ENCODE measurements at places on chromosomes 5 and 9.

DNA sequence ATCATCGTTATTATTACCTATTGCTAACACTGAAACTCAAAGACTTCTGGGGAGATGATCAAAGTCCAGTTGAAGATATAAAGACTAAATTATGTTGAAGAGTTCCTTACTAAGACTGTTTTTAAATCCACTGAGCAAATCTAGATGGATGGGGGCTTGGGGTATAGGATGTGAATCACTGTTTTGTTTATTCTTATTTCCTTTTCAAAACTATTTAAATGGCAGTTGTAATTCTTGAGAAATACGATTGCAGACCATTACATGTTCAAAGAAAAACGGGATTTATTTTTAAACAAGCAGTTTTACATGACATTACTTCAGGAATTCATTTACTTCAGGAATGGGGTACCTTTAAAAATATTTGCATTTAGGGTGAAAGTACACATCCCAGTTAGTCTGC, 4.3 kb downstream of the RASGRF2 start:
- DNase-seq = no peak

GRCh38 chr5:89437450-89438435, 554.8 kb upstream of the MEF2C start:
- no peak for DNase-seq

GRCh38 chr5:174318578-174318977, 273.1 kb downstream of the NSG2 start:
- no peak for DNase-seq

- no peak for DNase-seq
These were observed 7.0 kb upstream of the GBGT1 start for GRCh38 chr9:133170716-133171115.

DNA sequence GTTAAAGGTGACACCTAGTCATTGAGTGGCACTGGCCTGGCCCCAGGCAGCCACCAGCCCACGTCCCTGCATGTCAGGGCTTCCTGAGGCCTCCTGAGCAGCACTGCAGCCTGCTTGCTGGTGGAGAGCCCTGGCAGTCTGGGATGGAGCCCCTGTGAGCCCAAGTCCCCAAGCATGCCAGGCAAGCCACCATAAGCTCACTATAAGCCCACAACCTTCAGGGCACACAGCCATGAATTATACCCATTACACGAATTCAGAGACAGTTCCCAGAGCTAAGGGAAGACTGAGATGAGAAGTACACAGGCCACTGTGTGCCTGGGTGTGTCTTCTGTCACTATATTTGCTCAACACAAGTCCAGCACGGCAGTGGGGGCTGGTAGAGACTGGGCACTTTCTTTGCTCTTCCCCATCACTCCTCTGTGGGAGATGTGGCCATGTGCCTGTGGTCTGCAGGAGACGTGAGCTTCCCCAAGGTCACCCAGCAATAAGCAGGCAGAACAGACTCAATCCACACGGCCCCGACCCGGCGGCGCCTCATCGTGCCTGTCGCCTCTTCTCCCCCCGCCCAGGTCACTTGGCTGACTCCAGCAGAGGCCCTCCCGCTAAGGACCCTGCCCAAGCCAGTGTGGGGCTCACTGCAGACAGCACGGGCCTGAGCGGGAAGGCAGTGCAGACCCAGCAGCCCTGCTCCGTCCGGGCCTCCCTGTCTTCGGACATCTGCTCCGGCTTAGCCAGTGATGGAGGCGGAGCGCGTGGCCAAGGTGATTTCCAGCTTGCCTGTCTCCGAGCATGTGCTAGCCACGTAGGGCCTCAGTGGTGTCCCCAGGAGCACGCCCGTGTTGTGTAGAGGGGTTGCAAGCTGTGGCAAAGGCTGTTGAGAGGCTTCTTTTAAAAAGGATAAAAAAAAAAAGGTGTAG, 114.8 kb downstream of the WNK2 start:
- no peak for DNase-seq

GRCh38 chr5:111697881-111698757, 58.9 kb downstream of the NREP start:
- DNase-seq = no peak

DNA sequence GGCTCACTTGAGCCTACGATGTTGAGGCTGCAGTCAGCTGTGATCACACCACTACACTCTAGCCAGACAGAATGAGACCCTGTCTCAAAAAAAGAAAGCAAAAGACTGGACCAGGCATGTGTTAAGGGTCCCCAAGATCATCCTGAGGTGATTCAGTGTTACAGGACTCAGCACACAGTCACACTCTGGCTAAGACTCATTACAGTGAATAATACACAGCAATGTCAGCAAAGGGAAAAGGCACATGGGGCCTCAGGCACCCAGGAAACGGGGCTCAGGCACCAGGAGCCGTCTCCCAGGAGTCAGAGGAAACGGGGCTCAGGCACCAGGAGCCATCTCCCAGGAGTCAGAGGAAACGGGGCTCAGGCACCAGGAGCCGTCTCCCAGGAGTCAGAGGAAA, 39.2 kb upstream of the NRARP start:
- DNase-seq = no peak

- DNase-seq = no peak
These were observed 70.1 kb downstream of the RIC1 start for GRCh38 chr9:5698810-5699556.

DNA sequence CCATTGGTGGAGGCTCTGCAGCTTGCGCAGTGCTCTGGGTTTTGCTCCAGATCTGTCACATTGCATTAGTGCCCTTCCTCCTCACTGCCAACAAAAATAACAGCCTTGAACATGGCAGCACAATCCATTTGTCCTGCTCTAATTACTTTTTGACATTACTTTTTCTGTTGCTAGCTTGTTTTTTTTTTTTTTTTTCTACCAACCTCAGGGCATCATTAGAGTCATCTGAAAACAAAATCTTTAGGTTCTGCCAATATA, 117.5 kb upstream of the NR5A1 start:
- DNase-seq = no peak

- DNase-seq = no peak
These were observed 37.0 kb downstream of the PRUNE2 start for GRCh38 chr9:76868897-76869296.

- no peak for DNase-seq
These were observed 135.7 kb downstream of the TLR4 start for GRCh38 chr9:117839862-117840261.

DNA sequence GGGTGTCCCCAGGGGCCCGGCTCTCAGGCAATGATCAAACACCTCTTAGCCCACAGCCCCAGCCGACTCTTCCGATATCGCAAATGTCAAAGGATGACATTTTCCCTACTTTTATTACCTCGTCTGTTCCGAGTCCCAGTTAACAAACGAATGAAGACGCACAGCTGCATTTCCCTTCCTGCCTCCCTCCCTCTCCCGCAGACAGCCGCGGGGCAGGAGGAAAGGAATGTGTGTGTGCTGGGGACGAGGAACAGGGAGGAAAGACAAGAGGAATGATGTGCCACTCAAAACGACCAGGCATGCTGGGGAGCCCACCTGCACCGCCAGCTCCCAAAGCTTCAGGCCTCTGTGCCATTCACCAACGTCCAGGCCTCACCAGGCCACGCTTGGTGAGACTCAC, 125.9 kb upstream of the SARDH start:
- no peak for DNase-seq

- DNase-seq = no peak
These were observed 12.6 kb downstream of the HK3 start for GRCh38 chr5:176886336-176887251.

DNA sequence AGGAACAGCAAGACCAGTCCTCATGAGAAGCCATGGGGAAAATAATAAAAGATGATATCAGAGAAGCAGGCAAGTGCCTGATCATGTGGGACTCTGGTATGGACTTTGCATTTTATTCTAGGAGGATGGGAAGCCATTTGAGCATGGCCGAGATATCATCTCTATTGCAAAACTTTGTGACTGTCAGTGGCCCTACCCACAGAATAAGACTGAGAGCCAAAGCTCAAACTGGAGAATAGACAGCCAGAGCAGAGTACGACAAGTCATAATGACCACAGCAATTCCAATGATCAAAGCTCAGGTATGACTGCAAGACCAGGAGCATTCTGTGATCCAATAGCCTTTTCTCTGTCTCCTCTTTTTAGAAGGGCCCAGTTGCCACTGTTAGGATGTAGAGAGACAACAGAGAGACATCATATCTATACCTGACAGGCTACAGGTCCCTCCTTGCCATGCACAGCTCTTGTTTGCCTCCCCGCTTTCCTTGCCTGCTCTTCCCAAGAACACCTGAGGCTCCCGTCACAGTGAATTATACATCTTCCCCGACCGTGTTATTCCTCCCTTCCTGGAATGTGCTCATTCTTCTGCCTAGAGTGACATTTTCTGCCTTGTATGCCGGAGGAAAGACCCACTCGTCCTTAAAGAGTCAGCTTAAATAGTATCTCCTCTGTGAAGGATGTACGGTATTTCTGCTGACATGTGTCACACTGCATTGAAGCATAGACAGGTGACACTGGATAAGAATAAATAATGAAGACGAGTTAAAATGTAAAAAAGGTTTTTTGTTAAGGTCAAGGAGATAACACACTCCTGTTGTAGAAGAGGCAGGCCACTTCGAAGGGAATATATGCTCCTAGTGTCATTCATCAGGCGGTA, 248.7 kb upstream of the MAP3K1 start:
- DNase-seq = no peak

GRCh38 chr5:52751137-52751536, 36.6 kb upstream of the ITGA1 start:
- no peak for DNase-seq

DNA sequence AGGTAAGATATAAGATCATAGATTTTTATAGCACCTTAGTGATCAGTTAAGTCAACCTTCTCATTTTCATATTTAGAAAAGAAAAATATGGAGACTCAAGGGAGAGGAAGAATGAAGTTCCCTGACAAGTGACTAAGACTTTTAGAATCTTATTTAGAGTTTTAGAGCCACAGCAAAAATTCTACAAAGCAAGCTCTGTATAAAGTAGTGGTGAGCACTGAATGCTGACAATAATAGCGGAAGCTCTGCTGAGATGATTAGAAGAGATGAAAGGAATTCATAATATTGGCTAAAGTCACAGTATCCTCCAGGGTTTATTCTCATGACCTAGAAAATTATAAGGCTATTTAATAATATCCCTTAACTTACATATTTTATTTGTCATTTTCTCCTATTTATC, 316.0 kb downstream of the PDE4D start:
- DNase-seq = no peak

DNA sequence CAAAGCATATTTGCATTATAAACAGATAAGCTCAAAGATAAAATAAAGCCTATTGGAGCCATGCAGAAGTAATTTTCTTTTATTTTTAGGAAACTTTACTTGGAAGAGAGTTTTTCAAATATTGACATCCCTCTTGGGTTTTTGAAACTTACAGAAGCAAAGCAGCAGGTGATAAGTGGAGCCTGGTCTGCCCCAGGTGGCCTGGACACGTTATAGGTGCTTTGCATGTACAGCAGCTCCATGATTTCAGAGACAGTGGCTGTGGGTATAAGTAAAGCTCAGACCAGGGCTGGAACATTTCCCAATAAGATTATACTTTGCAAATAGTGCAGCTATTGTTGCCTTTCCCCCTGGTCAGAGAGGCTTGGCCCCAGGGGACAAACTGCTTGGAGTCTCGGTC, 51.5 kb downstream of the CCDC192 start:
- DNase-seq = no peak

DNA sequence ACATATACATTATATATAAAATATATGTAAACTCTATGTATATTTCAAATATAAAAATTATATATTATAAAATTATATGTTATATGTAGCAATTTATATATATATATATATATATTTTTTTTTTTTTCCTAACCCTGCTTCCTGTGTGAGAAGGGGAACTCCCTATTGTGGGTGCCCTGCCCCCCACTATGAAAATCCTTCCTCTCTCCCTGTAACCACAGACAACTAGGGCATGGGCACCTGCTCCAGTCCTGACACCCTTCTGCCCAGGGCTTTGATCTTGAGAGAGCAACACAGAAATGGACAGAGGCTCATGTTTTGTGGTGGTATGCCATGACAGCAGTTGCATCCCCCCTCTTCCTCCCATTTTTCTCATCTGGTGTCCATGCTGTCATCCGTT, 148.7 kb upstream of the IL12B start:
- no peak for DNase-seq

GRCh38 chr5:52605317-52606313, 182.1 kb upstream of the ITGA1 start:
- no peak for DNase-seq

- DNase-seq = no peak
These were observed 40.2 kb downstream of the PDE6A start for GRCh38 chr5:149904293-149904886.

DNA sequence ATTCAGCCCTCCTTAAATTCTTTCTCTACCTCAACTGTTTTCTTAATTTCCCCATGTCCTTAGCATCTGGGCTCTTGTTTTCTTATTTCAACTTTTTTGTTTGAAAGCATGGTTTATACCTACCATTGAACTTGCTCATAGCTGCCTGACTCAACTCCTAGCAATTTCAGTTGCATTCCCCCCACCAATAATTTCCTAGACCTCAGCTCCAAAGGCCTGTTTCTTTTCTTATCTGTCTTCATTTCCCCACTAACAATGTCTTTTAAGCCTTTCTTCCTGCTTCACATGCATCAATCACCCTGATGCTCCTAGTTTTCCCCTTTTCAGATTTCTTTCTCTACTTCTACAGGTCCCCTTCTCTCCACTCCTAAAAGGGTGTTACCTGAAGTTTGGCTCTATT, 129.7 kb upstream of the PDE4D start:
- no peak for DNase-seq

GRCh38 chr9:121767171-121767769, 115.8 kb downstream of the DAB2IP start:
- no peak for DNase-seq

DNA sequence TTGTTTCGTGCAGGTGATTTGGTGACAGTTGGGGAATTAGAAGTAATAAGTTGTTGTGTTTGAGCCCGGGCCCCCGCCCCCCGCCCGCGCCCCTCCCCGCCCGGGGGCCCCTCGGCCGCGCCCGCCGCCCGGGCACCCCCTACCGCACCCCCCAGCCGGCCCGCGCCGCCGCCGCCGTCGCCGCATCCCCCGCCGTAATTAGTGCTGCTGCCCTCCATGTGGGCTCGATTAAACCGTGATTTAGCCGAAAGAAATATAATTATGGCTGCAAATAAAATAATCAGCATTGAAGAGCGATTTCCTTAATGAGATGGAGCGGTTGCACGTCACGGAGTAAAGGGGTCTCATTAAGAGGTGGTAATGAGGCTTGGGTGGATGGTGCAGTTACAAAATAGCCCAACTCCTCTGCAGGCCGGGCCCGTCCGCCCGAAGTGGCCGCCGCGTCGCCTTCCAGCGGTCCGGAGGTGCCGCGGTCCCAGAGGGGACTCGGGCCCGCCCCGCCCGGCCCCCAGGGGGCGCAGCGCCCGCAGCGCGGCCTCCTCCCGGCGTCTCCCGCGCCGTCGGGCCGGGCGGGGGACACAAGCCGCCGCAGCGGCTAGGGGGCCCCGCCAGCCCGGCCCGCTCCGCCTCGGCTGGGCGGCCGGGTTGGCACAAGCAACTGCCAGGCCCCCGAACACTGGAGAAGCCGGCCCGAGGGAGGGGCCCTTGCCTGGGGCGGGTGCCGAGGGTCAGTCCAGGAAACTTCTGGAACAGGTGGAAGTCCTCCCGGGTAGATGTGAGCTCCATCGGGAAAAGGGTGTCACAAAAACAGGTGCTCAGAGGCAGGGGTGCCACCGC, 6.9 kb upstream of the OTP start:
- peak; percentile 84 for DNase-seq
